ENCODE measurements at places on chromosomes 1 and 21.

GRCh38 chr1:59645893-59646292 lies 168.9 kb upstream of the HOOK1 start:
- ATAC-seq: no peak

- ATAC-seq: no peak
These were observed 290.7 kb upstream of the ZRANB2 start for GRCh38 chr1:71371581-71371980.

DNA sequence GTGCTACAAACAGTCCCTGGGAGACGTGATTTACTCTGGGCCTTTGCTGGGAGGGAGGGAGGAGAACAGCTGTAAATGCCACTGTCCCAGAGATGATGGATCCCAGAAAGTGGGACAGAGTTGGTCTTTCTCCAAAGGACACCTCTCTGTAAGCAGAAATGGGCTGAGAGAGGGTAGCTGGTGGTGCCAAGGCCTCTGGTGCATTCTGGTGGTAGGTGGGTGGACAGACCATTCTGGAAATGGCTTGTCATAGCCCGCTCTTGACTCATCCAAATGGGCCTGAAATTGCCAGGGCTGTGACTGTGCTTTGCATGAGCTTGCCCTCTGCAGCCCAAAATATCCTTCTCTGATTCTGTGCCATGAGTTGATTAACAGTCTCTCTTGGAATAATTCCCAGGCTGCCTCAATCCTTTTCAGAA lies 36.1 kb downstream of the CCDC185 start:
- ATAC-seq: no peak

DNA sequence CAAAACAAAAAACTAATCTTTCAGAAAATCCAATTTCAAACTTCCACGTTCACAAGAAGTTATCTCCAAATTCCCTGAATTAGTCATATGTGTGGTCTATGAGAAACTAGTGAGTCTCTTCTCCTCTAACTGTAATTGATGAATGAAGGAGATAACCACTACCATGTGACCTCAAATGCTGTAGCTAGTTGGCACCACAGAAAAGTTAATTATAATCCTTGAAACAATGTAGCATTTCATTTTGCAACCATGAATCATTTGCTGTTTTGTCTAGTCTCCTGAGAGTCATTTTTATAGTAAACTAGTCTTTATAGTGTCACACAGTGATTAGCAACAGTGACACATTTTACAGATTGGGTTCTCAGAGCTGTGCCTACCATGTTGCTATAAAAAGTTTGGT lies 287.5 kb downstream of the LRRIQ3 start:
- ATAC-seq: no peak

GRCh38 chr1:182626527-182626926 lies 22.3 kb upstream of the RGS16 start:
- no peak for ATAC-seq

GRCh38 chr21:28615276-28615675 lies 377.4 kb downstream of the LTN1 start:
- no peak for ATAC-seq

GRCh38 chr1:173249349-173249748 lies 42.2 kb upstream of the TNFSF4 start:
- peak; percentile 100 for ATAC-seq

DNA sequence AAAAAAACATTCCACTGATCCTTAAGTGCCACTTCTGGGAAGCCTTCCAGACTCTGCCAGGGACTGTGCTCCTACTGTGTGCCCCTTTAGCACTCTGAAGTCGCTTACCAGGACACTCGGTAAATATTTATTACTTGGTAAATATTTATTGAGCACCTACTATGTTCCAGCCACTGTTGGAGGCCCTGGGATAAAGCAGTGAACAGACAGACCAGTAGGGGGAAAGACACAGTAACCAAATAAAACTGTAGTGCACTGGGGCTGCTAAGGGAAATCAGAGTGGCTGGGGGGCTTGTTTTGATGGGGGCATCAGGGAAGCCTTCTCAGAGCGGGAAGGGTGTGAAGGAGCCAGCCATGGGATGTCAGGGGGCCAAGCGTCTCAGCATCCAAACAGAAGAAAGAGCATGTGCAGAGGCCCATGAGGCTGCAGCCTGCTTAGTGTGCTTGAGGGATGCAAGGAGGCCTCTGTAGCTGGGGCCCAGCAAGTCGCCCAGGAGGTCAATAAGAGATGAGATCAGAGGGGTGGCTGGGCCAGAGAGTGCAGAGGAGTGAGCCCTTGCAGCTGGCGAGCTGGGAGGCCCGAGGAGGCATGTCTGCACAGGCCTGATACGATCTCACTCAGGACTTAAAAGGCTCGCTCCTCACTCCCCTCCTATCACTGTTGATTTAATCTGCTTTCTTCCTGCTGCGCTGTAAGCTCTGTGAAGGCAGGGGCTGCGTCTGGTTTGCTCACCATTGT lies 28.6 kb downstream of the KAZN start:
- peak; percentile 83 for ATAC-seq

GRCh38 chr21:14071902-14072734 lies 138.6 kb downstream of the LIPI start:
- no peak for ATAC-seq

DNA sequence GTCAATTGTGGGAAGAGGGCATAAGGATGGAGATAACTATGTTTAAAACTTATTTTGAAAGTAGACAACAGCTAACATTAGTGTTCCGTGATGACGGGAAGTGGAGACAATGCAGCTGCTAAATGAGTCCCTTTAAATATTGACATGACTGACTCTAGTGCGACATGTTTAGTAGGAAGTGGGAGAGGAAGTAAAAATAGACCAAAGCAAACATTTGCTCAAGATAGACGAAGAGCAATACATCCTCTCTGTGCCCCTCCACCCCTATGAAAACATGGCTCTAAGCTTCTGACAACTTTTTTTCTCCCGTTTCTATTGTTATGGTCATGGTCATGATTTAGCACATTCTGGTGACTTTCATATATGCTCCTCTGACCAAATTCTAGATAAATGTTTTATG lies 60.0 kb upstream of the HMCN1 start:
- ATAC-seq: no peak

DNA sequence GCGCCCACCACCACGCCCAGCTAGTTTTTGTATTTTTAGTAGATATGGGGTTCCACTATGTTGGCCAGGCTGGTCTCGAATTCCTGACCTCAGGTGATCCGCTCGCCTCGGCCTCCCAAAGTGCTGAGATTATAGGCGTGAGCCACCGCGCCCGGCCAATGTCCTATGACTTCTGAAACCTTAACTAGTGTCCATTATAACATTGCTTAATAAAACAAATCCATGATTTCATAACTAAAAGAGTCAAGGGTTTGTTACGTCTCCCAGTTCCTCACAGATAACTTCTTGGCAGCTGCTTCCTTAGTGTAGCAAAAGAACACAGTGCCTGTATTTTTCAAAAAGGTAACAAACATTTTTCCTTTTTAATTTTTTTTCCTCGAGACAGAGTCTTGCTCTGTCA lies 53.6 kb downstream of the FBXO42 start:
- ATAC-seq: no peak

- ATAC-seq: no peak
These were observed 45.2 kb downstream of the SYF2 start for GRCh38 chr1:25187077-25187476.

- peak; percentile 18 for ATAC-seq
These were observed 98.6 kb downstream of the OMA1 start for GRCh38 chr1:58447886-58448285.

- peak; percentile 88 for ATAC-seq
These were observed 83.1 kb downstream of the KCNN3 start for GRCh38 chr1:154786804-154787570.
